Stimulated activated CD4-positive, alpha-beta T cell treated with anti-CD3 and anti-CD28 coated beads, Interleukin-4, amount 100 ng/mL, for 1 hour (primary cell): ENCODE measurements at places on chromosomes 3 and 15.

GRCh38 chr3:94360987-94361386, 298.1 kb downstream of the NSUN3 start:
- DNase-seq, result no peak

DNA sequence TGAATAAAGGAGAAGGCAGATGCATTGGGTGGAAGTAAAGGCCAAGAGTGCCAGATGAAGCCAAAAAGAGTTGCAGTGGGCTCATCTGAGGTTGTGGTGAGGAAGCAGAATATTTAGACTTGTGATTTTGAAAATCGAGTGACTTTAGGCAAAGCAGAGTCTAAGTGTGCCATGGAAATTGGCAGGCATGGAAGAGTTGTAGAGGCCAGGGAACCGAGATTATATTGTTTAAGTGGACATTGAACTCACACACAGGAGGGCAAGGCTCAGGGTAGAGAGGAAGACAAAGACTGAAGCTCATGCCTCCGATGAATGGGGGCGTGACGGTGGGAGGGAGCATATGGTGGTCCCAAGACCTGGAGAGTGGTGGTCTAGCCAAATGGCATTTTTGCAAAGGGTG, 347.5 kb downstream of the EPHB1 start:
- DNase-seq, result no peak

DNA sequence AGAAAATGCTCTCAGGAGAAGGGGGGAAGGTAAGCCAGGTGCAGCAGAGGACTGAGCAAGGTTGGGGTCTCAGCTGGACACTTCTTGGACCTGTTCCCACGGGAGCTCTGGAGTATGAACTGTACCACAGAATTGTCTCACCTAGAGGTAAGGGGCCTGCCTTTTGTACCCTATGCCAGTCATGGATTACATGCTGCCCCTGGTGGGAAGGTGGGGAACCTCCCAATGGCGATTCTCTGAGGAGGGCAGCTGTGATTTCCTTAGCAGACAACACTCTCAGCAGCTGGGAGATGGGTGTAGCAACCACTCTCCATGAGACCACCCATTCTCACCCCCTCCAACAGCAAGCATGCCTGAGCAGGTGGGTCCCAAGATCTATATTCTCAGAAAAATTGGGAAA, 329.4 kb upstream of the CTNNB1 start:
- no peak for DNase-seq

DNA sequence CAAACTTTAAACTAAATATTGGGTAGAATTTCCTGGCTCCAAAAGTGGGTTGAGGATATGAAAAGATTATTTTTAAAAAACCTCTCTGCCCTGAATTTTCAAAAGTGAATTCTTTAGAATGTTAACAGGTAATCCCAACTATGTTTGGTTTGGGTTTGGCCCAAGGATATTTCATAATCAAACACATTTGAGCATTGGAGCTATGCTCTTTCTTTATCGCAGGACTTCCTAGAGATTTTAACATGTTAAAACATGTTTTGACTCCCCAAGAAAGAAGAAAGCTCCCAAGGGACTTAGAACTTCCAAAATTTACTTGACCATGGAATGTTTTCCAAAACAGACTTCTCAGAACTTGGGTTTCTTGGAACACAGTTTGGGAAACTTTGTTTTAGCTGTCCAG, 75.6 kb upstream of the SYNPR start:
- no peak for DNase-seq

DNA sequence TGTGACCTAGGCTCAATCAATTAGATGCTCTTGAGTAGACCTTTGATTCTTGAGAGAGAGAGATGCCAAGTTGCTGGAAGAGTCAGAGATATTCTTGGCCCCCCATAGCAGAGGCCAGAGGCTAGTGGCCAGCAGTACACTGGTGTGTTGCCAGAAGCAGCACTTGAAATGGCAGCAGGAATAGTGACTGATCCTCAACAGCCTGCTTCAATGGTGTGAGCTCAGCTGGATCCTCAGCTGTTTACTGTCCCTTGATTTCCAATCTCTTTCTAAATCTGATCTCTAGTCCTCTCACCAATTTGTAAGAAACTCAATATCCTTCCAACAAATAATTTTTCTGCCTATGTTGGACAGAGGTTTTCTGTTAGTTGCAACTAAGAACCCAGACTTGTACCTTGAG, 170.3 kb upstream of the CCDC54 start:
- DNase-seq, result no peak

- no peak for DNase-seq
Measured at GRCh38 chr3:10992017-10992942, at the start of gene SLC6A1. TSS of gene SLC6A1 (plus strand) at chr3:10992748. CDS start at chr3:11017212, 24,464 bp downstream.

DNA sequence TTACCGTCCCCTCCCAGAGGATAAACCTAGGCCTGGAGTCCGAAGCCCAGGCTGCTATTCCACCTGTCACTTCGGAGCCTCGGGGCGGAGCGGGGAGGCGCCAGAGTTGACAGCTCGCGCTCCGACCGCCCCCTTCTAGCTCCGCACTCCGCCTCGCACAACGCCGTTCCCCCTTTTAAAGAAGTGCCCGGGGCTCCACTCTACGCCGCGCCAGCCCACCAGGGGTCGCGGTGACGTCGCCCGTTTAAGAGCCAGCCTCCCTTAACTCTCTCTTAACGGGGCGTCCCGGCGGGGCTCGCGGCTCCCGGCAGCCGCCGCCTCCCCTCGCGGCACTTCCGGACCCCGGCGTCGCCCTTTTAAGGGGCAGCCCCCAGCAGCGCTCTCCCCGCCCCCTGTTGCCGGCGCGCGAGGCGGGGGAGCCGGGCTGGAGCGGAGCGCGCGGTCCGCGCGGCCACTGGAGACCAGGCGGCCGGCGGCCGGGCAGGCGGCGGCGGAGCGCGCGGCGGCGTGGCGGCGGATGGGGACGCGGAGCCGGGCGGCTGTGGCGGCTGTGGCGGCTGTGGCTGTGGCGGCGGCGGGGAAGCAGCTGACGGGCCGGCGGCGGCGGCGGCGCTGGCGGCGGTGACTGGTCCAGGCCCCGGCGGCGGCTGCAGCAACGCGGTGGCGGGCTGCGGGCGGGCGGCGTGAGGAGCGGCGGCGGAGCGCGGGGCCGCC, at the start of gene INAFM2:
Gene INAFM2 (plus strand): TSS at position 454 of the 714 bp plus-strand sequence. CDS start 364 bp downstream, outside the sequence.
- DNase-seq, result peak; percentile 89

- no peak for DNase-seq
Measured at GRCh38 chr3:171558188-171558696, 98.0 kb upstream of the TNIK start.

DNA sequence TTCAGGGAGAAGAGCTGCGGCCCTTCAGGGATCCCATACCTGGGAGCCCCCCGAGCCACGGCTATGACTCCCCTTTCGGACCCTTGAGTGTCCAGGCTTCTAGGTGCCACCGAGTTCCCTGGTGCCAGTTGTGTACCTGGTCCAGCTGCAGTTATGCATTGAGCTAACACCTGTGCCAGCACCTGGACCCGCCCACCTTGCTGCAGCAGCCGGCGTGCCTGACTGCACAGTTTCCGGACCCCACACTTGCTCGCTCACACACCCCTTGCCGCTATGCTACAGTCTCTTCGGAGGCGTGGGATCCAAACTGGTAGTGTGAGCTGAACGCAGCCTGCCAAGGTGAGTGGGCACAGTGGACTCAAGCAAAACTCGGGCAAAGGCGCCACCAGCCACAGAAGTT, 284.5 kb upstream of the ROBO1 start:
- no peak for DNase-seq

- no peak for DNase-seq
Measured at GRCh38 chr3:18370672-18371071, 54.5 kb downstream of the SATB1 start.

DNA sequence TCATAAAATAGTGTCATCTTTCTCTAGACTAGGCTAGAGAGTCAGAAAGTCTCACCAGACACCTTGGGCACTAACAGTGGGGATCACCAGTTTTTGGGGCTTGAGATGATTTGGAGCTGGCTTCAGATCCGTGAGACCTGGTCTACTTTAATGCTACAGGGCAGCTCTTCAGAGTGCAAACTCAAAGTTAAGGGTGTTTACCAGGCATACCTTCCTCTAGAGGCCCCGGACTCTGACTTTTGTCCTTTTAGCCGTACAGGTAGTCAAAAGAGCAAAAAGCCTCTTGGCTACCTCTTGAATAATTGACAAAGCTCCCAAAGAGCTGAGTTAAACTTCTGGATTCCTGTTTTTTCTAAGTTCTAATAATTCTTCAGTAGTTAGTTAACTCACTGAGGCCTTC, 41.4 kb upstream of the CCR4 start:
- no peak for DNase-seq

GRCh38 chr15:85689729-85690128, 105.0 kb downstream of the KLHL25 start:
- peak; percentile 55 for DNase-seq

DNA sequence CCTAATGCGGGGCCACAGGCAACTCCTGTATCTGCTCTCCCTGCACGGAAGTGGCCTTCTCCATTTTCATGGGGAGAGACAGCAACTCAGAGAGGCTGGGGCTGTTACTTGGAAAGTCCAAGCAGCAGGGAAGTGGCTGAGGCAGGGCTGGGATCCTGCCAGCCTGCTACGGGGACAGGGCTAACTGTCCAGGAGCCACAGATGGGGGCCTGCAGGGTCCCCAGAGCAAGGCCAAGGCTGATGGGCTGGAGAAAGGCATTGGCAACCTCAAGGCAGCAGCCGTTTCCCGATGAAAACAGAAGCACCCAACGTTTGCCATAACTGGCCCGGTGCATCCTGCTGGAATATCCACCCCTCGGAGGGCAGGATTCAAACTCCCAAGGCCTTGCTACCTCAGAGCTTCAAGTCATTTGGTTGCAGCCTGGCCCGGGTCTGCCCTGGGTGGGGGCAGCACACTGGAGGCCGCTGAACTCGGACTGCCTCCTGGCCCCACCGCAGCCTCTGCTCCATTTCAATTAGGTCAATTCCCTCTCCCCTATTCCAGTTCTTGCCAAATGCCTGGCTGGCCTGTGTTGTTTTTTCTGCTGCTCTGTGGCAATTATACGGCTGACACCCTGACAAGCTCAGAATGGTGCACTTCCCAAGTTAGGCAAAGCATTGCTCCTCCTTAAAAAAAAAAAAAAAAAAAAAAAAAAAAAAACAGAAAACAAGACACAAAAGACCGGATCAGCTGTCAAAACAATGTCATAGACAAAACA, 143.5 kb downstream of the NUP210 start:
- DNase-seq, result no peak

- DNase-seq, result no peak
Measured at GRCh38 chr3:160134454-160134853, 90.8 kb upstream of the C3orf80 start.

- no peak for DNase-seq
Measured at GRCh38 chr15:85151861-85152260, 170.2 kb downstream of the PDE8A start.
